ENCODE measurements at places on chromosomes 7 and 10. TPM values are rescaled to one million over a fixed set of nuclear protein-coding genes. Genes with fewer than 3 reads are reported as not detected.

CALCR gene
- not detected for polyA plus RNA-seq

MEOX2 gene
- not detected for polyA plus RNA-seq

DNA sequence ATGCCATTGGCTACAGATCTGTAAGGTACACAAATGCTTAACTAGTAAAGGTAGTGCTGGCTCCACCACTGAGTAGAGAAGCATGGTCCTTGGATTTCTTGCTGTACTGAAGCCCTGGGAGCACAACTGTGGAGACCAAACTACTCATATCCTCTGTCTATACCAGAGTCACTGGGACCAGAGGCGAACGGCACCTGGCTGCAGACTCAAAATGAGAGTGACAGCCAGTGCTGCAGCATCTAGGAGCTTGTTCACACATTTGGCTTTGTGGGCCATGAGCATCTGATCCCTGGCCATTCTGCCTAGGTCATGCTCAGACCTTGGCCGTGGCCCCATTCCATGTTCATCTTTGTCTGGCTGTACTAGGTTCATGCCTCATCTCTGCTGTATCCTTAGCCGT is 31.9 kb downstream of the LRRC18 start:
- no peaks in the 10 kb centered on the region for H3K27me3 ChIP-seq
- H3K4me1 ChIP-seq: no peaks in the 10 kb centered on the region
- H3K27ac ChIP-seq: no peak overlapping the region
- H3K4me3 ChIP-seq: no peak overlapping the region
- no peak for DNase-seq
- H3K36me3 ChIP-seq: peaks cover 63% of the 10 kb centered on the region

DNA sequence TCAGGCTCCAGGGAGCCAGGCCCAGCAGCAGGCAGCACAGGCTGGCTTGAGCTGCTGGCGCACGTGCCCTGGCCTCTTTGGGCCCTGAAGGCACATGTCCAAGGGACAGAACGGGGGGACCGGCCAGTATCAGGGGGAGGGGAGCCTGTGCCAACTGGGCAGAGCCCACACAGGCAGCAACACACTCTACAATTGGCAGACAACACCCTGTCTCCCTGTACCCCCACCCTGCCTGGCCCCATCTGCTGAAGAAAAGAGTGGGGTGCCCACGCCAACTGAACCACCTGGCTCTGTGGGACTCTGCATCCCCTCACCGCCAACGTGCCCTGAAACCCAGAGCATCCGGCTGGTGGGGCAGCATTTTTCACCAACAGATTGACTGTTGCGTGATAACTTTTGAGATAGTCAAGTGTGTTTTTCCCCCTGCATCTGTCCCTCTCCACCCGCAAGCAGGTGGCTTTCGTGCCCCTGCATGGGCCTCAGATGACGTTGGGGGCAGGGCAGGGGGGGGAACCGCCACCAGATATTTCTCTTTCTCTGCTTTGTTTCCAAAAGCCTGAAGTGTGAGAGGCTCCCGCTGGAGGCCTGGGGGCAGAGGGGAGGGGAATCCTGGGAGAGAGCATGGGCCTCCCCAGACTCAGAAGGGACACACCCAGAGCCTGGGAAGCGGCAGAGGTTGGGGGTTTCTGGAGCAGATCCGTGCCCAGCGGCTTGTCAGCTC is 21.8 kb downstream of the SLIT1 start:
- DNase-seq: no peak
- no peaks in the 10 kb centered on the region for H3K27me3 ChIP-seq
- no peak overlapping the region for H3K4me3 ChIP-seq
- no peak overlapping the region for H3K27ac ChIP-seq

GRCh38 chr10:125201108-125201524 is 40.8 kb upstream of the CTBP2 start:
- no peak overlapping the region for H3K4me3 ChIP-seq
- no peaks in the 10 kb centered on the region for H3K4me1 ChIP-seq
- H3K27me3 ChIP-seq: peaks cover 6% of the 10 kb centered on the region

GRCh38 chr7:45689011-45689796 is 115.0 kb downstream of the ADCY1 start:
- H3K36me3 ChIP-seq: no peaks in the 10 kb centered on the region
- no peak for DNase-seq
- no peaks in the 10 kb centered on the region for H3K4me1 ChIP-seq

DNA sequence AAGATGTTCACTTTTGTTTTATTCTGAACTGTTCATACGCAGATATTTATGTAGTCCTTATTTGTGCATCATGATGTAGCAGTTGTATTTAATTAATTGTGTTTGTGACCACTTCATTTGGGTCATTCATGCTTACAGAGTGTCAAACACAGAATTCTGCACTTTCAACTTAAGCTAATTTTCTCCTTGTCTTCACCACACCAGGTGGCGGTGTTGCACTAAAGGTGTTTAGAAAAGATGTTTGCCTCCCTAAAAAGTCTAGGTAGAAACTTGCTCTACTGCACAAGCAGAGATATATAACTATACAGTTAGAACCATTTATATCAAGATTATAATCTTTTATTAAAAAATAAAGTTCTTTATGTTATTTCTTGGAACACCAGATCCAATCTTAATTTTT is 1.3 kb upstream of the TAS2R38 start:
- H3K4me1 ChIP-seq: peaks cover 17% of the 10 kb centered on the region
- H3K4me3 ChIP-seq: no peak overlapping the region
- H3K27me3 ChIP-seq: no peaks in the 10 kb centered on the region
- no peaks in the 10 kb centered on the region for H3K36me3 ChIP-seq

- peaks cover 2% of the 10 kb centered on the region for H3K27me3 ChIP-seq
- no peak for DNase-seq
- no peaks in the 10 kb centered on the region for H3K4me1 ChIP-seq
- no peak overlapping the region for H3K27ac ChIP-seq
- no peak overlapping the region for H3K4me3 ChIP-seq
These were observed 74.1 kb upstream of the PRKG1 start for GRCh38 chr10:51000164-51000563.

GRCh38 chr7:105011831-105012502 is 2.0 kb upstream of the KMT2E start:
- peak overlapping the region; percentile 99 for H3K4me3 ChIP-seq
- H3K36me3 ChIP-seq: no peaks in the 10 kb centered on the region
- no peak for DNase-seq

DNA sequence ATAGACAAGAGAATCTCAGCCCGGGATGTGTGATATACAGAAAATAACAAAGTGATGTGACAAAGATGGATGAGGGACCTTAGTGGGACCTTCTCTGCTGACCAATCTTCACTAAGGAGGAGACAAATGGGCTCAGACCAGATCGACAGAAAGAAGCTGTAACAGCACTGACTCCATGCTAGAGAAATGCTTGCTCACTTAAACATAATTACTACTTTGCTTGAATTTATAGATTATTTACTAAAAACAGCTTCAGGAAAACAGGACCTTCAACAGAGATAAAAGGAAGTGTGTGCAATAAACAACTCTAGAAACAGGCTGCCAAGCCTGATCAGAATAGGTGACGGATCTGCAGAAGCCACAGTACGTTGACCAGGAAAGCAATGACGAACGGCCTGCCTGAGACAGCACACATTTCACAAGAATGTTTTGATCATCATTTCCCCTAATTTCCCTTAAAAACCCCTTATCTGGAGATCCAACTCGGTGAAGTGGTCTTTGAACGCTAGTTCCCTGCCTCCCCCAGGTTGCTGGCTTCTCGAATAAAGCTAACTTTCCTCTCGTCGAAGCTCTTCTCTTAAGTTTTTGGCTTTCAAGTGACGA is 98.4 kb upstream of the STEAP1B start:
- peaks cover 13% of the 10 kb centered on the region for H3K4me1 ChIP-seq
- H3K27ac ChIP-seq: no peak overlapping the region
- no peaks in the 10 kb centered on the region for H3K27me3 ChIP-seq
- H3K36me3 ChIP-seq: no peaks in the 10 kb centered on the region

DNA sequence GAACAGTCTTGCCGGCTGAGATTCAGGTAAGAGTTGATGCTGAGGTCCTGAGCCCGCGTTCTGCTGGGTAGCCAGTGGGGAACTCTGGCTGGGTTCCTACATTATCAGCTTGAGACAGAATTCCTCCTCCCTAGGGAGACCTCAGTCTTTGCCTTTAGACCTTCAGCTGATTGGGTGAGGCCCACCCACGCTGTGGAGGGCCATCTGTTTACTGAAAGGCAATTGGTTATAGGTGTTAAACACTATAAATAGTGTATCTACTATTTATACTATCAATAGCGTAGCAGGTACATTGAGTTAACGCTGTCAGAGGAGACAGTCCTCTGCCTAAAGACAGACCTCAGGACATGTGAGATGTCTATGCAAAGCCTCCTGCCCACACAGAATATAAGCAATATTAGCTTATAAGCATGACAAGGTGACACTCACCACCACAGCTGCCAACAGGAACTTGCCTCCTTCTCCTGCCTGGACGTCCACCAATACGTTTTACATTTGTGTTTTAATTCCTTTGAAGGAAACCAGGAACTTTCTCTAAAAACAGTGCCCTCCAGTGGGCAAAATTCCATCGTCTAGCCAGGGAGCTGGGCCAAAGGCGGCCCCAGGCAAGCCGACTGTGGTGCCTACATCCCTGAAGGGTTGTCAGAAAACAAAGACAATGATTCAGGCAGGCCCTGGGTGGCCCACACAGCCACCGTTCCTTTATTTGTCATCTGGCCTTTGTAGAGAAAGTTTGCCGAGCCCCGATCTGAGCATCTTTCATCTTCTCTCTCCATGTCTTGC is 58.8 kb downstream of the INSIG1 start:
- DNase-seq: no peak
- H3K36me3 ChIP-seq: no peaks in the 10 kb centered on the region
- H3K4me1 ChIP-seq: peaks cover 51% of the 10 kb centered on the region
- no peaks in the 10 kb centered on the region for H3K27me3 ChIP-seq

- H3K4me1 ChIP-seq: no peaks in the 10 kb centered on the region
- no peaks in the 10 kb centered on the region for H3K36me3 ChIP-seq
- no peaks in the 10 kb centered on the region for H3K27me3 ChIP-seq
- H3K4me3 ChIP-seq: no peak overlapping the region
These were observed 42.7 kb downstream of the PRR15 start for GRCh38 chr7:29606287-29606721.

Measured in CD14-positive monocyte (primary cell).